ENCODE measurements at places on chromosomes 7 and 10.

DNA sequence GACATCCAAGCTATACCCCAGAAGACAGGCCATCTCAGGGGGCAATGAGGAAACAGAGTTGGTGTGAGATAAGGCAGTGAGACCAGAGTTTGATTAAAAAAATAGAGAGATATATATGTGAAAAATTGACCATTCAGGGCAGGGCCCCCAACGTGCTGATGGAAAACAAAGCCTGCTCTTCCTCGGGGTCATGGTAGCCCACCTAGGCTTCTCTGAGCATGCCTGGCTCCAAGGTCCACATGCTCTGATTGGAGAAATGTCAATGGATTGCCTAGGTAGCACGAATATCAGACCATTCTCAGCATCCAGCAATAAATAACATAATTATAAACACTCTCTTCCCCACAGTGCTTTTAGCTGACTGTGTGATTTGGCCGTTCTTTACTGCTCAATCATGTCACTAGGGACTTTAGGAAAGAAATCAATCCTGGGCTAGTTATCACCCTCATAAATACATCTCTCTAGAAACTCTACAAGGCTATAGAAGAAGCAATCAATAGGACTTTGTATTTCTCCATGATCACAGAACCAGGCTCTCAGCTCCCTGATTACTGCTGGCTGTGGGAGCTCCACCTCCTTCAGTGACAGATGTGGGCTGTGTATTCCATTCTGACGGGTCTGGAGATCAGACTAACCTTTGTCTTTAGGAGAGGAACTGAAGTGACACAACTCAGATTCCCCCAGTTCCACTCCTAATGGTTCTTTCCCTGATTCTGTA, 766.4 kb downstream of the GRID1 start:
- peak; percentile 64 for DNase-seq

- no peak for DNase-seq
Observed at GRCh38 chr7:23298141-23298881, 828 bp upstream of the MALSU1 start.

DNA sequence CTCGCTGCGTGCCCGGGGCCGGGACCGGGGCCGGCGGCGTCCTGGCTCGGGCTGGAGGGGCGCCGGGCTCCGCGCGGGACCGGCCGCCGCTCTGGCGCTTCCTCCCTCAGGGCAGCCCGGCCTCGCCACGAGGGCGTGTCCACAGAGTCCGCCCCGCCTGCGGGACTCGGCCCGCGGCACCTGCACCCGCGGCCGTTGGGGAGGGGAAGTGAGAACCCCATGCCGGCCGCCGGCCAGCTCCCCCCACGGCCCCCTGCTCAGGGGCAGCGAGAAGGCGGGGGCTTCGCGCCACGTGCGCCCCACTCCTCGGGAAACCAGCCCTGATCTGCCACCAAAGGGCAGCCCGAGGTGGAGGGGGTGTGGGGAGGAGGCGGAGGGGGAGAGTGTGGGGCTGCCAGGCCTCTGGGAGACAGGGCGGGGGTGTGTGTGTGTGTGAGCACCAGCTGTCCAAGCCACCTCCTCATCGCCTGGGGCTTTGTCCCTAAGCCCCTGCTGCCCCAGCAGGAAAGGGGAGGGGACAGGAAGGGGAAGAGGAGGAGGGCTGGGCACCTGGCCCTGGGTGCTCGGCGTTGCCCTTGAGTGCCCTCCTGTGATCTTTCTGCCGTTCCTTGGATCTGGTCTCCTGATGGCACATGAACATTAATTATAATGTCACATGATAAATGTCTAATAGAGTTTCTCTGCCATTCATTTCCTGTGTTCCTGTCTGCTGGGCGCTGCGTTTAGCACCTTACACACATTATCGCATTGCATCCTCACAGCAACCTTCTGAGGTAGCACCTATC, at the start of gene PIK3AP1:
TSS of gene PIK3AP1 (minus strand) at position 93 of the 785 bp plus-strand sequence. CDS start 120 bp downstream, outside the sequence.
- DNase-seq, result no peak

DNA sequence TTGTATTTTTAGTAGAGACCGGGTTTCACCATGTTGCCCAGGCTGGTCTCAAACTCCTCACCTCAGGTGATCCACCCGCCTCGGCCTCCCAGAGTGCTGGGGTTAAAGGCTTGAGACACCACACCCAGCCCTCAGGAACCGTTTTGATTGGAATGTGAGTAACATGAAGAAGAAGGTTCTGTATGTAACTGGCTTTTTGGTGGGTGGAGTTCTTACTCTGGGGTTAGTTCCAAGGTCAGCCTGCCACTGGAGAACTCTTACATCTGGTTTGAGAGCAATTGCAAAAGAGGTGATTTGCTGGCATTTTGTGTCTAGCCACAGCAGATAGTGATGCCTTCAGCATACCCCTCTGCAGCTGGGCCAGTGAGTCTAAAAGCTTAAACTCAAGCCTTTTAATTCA, 457.8 kb upstream of the VSTM2A start:
- DNase-seq, result no peak

DNA sequence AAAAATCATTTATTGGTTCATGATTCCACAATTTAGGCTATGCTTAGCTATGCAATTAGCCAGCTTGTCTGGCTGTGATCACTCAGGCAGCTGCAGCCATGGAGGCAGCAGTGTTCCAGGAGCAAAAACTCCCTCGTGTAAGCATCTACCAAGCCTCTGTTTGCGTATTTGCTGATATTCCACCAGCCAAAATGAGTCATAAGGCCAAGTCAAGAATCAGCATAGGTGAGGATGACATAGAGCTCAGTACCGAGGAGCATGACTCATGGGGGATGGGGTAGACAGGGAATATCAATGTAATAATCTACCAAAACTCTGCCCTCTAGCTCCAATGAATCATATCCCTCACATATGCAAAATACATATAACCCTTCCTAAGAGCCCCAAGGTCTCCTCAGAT, 63.3 kb downstream of the IMMP2L start:
- DNase-seq, result no peak

Measured in hippocampal formation (tissue), 2 donors.